ENCODE measurements at places on chromosomes 7 and 10.

GRCh38 chr7:106089647-106090046 is 22.5 kb downstream of the SYPL1 start:
- no peak for DNase-seq

- DNase-seq, result no peak
These were observed 826 bp downstream of the PODXL start for GRCh38 chr7:131555552-131556052.

GRCh38 chr10:52283174-52283573 is 30.9 kb upstream of the DKK1 start:
- no peak for DNase-seq

DNA sequence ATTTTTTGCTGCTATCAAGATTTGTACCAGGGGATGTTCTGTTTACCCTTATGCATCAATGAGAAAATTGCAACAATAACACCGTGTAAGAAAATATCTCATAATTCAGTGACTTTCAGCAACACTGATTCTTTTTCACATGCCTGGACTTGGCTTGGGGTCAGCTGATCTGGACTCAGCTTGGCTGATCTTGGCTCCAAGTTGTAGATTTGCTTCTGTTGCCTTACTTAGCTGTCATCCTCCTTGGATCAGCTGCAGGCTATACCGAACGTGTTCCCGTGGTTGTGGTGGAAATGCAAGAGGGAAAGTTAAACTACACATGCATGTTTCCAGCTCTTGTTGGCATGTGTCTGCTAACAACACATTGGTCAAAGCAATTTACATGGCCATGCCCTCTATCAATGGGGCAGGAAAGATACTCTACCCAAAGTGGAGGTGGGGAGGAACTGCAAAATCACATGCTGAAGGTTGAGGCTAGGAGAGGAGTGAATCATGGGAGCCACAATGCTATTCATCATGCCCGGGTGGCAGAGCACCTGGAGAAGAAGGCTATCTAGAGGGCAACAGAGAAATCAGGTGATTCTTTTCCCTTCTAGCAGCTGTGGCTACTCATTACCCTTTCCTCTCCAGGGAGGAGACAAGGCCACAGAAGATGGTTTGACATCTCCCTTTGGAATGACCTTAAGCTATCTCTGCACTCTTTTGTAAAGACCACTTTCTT is 1276.3 kb upstream of the AUTS2 start:
- DNase-seq, result no peak

GRCh38 chr10:80542053-80542452 is 4.4 kb downstream of the SH2D4B start:
- no peak for DNase-seq

GRCh38 chr10:34523017-34523767 is 291.9 kb downstream of the PARD3 start:
- no peak for DNase-seq

GRCh38 chr7:153567426-153567825 is 484.8 kb upstream of the DPP6 start:
- DNase-seq, result no peak

GRCh38 chr7:96989241-96989858 is 16.0 kb upstream of the DLX6 start:
- DNase-seq, result no peak

DNA sequence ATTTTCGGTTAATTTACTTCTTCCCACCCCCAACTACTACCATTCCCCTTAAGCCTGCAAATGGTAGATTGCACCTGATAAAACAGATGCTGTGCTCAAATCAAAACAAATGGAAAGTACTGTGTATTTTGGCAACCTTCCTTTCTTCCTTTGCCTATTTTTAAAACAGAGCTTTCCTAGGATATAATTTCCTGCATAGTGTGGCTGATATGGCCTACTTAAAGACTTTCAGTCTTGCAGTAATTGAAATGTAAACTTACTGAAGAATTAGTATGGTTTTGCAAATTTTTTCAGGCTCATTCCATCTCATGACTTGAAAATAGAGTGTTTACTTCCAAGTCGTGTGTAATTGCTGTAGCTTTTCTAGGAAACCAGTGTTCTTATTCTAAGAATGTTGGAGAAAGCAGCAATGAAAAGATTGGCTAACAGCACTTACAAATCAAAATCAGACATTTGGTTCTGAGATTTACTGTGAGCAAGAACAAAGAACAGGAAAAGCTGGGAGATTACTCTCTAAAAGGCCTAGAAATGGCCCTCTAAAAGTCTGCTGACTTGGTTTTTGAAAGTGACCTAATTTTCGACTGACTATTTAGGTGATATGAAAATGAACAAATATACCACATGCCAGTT is 52.0 kb downstream of the REEP3 start:
- no peak for DNase-seq

DNA sequence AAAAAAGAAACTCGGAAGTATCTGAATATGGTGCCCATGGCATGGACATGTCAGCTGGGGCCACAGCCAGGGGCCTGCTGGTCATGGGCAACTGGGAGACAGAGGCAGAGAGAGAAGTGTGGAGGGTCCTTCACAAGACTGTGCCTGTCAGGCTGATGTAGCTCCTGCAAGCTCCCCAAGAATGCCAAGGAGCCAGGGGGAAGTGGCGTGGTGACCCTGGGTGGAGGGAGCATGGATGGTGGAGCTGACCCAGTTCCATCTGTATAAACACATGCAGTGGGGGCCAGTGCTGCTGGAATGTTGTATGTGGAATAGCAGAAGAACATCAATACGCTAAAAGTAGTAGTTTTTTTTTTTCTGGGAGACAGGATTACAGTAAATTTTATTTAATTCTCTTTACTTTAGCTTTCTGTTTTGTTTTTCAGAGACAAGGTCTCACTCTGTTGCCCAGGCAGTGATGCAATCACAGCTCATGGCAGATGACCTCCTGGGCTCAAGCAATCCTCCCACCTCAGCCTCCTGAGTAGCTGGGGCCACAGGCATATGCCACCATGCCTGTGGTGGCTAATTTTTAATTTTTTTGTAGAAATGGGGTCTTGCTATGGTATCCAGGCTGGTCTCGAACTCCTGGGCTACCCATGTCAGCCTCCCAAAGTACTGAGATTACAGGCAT is 10.5 kb upstream of the ZMIZ2 start:
- DNase-seq, result no peak

GRCh38 chr10:103917302-103918052 is 507 bp downstream of the STN1 start:
- DNase-seq, result no peak

- DNase-seq, result peak; percentile 88
These were observed 35.1 kb downstream of the DNAJB12 start for GRCh38 chr10:72319416-72320254.

GRCh38 chr7:75879771-75880184 is 944 bp downstream of the RHBDD2 start:
- no peak for DNase-seq

- no peak for DNase-seq
These were observed 2.6 kb upstream of the CAV1 start for GRCh38 chr7:116522247-116522646.

GRCh38 chr10:110007161-110007700 is 553 bp upstream of the ADD3 start:
- DNase-seq, result peak; percentile 39

GRCh38 chr10:117360016-117360415 is 15.2 kb downstream of the PDZD8 start:
- no peak for DNase-seq

GRCh38 chr10:108787932-108788331 is 1135.4 kb downstream of the XPNPEP1 start:
- DNase-seq, result no peak

GRCh38 chr7:39504963-39505362 is 61.2 kb upstream of the YAE1 start:
- DNase-seq, result no peak

DNA sequence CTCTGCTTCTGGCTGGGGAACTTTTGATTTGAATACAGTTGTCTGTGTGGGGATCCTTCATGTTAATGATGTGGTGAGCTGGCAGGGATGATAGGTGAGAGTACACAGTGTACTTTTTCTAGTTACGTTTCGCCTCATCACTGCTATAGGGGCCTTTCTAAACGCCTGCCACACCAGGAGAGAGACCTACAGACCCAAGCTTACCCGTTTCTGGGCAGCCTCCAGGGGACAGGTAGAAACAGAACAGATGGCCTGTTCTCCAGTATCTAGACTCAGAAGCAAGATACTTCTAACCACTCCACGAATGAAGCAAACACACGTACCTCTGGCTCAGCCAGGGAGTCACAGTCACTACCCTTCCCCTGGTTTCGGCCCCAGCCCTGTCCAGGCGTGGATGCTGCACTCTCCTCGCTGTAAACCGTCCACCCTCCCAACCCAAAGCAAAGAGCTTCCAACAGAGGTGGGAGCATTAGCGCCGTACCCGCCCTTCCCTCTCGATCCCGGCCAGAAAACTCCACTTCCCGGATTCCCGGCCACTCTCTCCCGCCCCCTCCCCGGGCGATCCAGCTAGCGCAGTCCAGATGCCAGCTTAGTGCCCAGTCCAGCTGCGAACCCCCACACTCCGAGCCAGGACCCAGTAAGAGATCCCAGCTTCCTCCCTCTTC is 1.2 kb downstream of the CCDC6 start:
- DNase-seq, result peak; percentile 33

- no peak for DNase-seq
These were observed 2.9 kb downstream of the KLF6 start for GRCh38 chr10:3782146-3782450.

- no peak for DNase-seq
These were observed 229.2 kb upstream of the HPS1 start for GRCh38 chr10:98675902-98676301.

DNA sequence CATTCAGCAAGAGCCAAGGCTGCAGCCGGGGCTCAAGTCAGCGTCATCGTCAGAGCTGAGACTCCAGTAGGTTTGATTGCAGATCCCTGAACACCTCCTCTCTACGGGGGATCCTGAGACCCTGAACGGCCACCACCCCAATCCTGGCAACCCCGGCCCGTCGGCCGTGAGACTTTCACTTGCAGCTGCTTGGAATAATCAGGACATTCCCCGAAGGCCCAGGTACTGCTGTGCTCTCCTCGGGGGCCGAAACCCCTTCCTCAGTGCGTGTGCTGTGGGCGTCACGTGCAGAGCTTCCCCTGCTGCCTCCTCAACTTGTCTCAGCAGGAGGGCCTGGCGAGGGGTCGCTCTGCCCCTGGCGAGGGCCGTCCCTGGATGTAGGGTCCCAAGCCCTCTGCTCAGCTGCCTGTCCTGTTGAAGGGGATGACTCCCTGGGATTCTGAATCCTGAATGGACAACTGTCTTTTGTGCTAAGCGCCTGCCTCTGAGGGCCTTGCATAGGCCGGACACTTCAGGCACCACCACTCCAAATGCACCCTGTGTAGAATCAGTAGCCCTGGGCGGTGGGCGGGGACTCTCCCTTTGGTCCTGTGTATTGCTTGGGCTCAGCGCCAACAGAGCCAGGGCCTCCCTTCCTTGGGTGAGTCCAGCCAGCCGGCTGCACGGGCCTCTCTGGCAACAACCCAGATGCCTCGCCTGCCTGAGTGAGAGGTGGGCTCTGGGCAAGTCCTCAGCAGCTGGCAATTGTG is 63.8 kb upstream of the EBF3 start:
- no peak for DNase-seq

GRCh38 chr7:139534966-139535651 is 11.6 kb downstream of the CLEC2L start:
- DNase-seq, result no peak

DNA sequence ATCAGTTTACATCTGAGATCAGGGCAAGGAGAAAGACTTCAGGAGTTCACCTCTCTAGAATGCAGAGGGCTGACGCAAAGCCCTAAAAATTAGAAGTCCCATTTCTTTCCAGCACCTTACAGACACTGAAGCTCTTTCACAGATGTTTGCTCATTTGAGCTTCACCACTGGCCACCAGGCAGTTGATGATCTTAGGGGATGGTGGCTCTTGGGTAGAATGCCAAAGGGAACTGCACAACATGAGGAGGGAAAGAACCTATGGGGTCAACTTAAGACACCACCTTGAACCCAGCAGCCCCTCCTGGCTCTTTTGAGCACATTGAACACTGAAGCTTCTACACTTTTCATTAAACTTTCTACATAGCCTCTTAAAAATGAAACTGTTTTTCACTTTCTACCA is 390.3 kb upstream of the CELF2 start:
- DNase-seq, result no peak

DNA sequence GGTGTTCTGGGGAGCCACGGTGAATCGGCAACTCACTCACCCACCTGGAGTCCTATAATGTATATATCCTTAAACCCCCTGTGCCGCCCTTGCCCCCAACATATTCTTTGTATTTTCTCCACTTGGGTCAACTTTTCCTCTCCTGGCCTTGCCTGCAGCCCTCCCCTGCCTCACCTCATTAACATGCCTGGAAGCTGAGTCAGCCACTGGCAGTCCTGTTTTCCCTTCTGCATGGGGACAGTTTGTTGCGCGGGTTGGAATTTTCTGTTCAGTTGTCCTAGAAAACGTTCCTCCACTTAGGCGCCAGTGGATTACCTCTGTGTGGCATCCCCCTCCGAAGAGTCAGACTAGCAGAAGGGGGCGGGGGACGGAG is 97.4 kb downstream of the C10orf105 start:
- DNase-seq, result no peak

- no peak for DNase-seq
These were observed 170.7 kb upstream of the DKK1 start for GRCh38 chr10:52143338-52143737.

- DNase-seq, result no peak
These were observed 26.9 kb downstream of the BLVRA start for GRCh38 chr7:43785420-43785819.

All from stimulated activated CD8-positive, alpha-beta memory T cell treated with anti-CD3 and anti-CD28 coated beads, Interleukin-2, amount 100 ng/mL, for 48 hours (primary cell).